ENCODE measurements at places on chromosomes 12 and 14.
A peak's percentile ranks its signal among the peaks of the same experiment; 100 is the strongest.

DNA sequence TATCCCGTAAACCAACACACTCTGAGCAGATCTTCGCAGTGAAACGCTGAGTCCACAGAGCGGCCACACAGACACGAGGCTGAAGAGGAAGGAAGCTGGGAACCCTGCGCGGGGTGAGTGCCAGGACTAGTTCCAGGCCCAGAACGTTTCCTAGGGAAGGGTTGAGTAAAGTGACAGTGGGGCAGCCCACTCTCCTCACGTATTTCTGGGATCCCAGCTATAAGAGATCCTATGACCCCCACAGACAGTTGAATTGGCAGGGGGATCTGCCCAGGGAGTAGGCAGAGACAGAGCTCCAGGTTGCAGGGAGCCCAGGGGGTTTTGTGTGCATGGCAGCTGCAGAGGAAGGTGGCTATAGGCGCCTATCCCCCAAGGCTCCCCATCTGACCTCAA is 51.1 kb downstream of the GTF2A1 start:
- no peaks in the 10 kb centered on the region for H3K27me3 ChIP-seq
- H3K4me1 ChIP-seq, result no peaks in the 10 kb centered on the region
- DNase-seq, result no peak
- H3K36me3 ChIP-seq, result no peaks in the 10 kb centered on the region
- H3K4me3 ChIP-seq, result peak overlapping the region; percentile 64
- H3K27ac ChIP-seq, result peak overlapping the region; percentile 86

GRCh38 chr12:85188619-85189018 is 91.4 kb upstream of the ALX1 start:
- H3K27me3 ChIP-seq, result no peaks in the 10 kb centered on the region
- no peaks in the 10 kb centered on the region for H3K36me3 ChIP-seq
- DNase-seq, result no peak
- no peak overlapping the region for H3K27ac ChIP-seq

DNA sequence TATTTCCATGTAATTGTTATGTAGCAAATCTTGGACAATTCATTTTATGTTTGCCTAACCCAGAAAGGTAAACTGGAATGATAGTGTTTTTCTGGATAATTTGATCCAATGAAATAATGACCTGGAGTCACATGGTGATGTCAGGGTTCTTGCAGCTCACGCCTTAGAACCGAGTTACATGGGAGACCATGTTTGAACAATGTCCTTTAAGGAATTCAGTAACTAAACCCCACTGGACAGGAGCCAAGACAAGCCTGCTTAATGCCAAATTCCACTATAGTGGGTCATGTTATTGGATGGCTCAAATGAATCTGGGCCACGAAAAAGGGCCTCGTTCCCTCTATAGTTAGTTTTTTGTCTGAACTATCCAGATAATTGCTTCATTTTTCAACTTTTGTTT is 255.8 kb upstream of the HMGA2 start:
- no peak for DNase-seq
- H3K4me3 ChIP-seq, result no peak overlapping the region
- H3K27me3 ChIP-seq, result no peaks in the 10 kb centered on the region
- H3K27ac ChIP-seq, result no peak overlapping the region
- no peaks in the 10 kb centered on the region for H3K36me3 ChIP-seq

- no peak for DNase-seq
- no peak overlapping the region for H3K4me3 ChIP-seq
- no peak overlapping the region for H3K27ac ChIP-seq
- peaks cover 31% of the 10 kb centered on the region for H3K4me1 ChIP-seq
- H3K27me3 ChIP-seq, result no peaks in the 10 kb centered on the region
- no peaks in the 10 kb centered on the region for H3K36me3 ChIP-seq
Measured at GRCh38 chr12:31343139-31343538, 17.2 kb upstream of the SINHCAF start.

- H3K27me3 ChIP-seq, result no peaks in the 10 kb centered on the region
- DNase-seq, result no peak
- H3K27ac ChIP-seq, result no peak overlapping the region
- no peaks in the 10 kb centered on the region for H3K4me1 ChIP-seq
Measured at GRCh38 chr14:99706107-99706900, 22.2 kb downstream of the CYP46A1 start.

- no peaks in the 10 kb centered on the region for H3K36me3 ChIP-seq
- no peak overlapping the region for H3K4me3 ChIP-seq
- H3K27ac ChIP-seq, result peak overlapping the region; percentile 29
Measured at GRCh38 chr12:124508381-124509079, 58.9 kb downstream of the NCOR2 start.

DNA sequence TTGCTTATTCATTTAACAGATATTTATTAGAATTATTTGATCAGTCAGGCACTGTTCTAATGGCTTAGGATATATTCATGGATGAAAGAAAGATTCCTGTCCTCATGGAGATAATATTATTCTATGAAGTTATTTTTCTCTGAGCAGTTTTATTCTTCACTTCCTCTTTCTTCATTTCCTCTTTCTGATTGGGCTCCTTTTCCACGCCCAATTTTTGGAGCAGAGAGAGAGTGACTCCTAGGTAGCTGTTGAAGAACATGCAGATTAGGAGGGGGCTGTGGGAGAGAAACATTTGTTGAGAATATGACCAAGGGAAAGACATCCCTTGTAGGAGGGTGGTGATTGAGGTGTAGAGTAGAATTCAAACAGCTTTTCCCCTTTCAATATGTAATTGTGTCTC is 6.0 kb upstream of the YARS2 start:
- no peak for DNase-seq
- H3K27me3 ChIP-seq, result no peaks in the 10 kb centered on the region
- H3K27ac ChIP-seq, result no peak overlapping the region
- no peaks in the 10 kb centered on the region for H3K36me3 ChIP-seq
- H3K4me1 ChIP-seq, result peaks cover 2% of the 10 kb centered on the region

DNA sequence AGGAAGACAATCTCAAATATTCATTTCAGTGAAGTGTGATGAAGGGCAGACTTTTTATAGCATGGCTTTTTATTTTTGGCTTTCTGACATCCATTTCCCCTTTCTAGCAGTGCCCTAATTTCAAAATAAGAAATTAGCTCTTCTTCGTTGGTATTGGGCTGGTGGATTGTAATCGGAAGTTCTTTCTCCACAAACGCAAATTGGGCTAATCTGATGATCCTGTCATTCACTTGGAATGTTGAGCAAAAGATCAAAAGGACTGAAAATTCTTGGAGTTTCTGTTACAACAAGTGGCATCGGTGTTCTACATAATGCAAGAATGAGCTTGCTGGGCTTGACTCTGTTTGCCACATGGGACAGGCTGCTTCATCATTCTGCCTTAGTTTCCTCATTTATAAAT is 1182.8 kb downstream of the FLRT2 start:
- H3K4me1 ChIP-seq, result peaks cover 10% of the 10 kb centered on the region
- H3K27ac ChIP-seq, result no peak overlapping the region
- no peak overlapping the region for H3K4me3 ChIP-seq
- H3K27me3 ChIP-seq, result no peaks in the 10 kb centered on the region
- no peaks in the 10 kb centered on the region for H3K36me3 ChIP-seq

- no peaks in the 10 kb centered on the region for H3K27me3 ChIP-seq
- no peak for DNase-seq
- H3K4me1 ChIP-seq, result no peaks in the 10 kb centered on the region
- no peak overlapping the region for H3K27ac ChIP-seq
- no peak overlapping the region for H3K4me3 ChIP-seq
- H3K36me3 ChIP-seq, result no peaks in the 10 kb centered on the region
Measured at GRCh38 chr14:28754209-28754985, 12.2 kb upstream of the FOXG1 start.

- peak overlapping the region; percentile 88 for H3K27ac ChIP-seq
- no peaks in the 10 kb centered on the region for H3K27me3 ChIP-seq
- H3K36me3 ChIP-seq, result no peaks in the 10 kb centered on the region
- H3K4me1 ChIP-seq, result peaks cover 39% of the 10 kb centered on the region
Measured at GRCh38 chr14:71060274-71060673, 153.0 kb downstream of the PCNX1 start.

DNA sequence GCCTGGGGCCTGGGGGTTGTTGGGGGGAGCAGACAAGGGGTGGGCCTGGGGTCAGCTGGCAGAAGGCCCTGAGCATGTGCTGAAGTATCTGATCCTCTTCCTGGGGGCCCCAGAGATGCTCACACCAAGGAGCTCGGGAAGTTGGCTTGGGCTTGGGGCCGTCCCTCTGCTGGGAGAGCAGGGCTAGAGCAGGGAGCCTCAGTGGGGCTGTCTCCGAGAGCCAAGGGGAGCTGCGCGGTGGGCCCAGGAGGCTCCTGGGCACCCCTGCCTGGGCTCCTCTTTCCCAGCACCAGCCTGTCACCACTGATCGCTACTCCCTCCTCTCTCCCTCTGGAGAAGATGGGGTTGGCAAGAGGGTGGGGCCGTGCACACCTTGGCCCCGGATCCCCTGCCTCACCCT is 28.3 kb downstream of the BEGAIN start:
- H3K4me1 ChIP-seq, result no peaks in the 10 kb centered on the region
- no peaks in the 10 kb centered on the region for H3K36me3 ChIP-seq
- H3K27me3 ChIP-seq, result peaks cover 3% of the 10 kb centered on the region
- H3K4me3 ChIP-seq, result no peak overlapping the region

DNA sequence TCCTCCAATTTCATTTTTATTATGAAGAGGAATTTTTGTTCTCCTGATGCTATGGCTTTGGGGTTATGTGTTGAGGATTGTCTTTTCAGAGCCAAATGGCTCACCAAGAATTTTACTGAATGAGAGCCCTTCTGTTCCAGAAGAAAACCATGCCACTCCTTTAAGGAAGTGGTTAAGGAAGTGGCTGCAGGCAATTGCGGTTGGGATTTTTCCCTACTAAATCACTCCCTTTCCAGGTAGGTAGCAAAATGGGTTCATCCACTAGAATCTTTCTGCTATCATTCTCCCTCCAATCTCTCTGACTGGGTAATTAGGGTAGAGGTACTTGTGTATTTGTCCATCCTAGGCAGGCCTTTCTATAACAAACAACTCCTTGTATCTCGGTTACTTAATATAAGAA is 163.1 kb downstream of the TTC8 start:
- H3K4me3 ChIP-seq, result no peak overlapping the region
- H3K27ac ChIP-seq, result no peak overlapping the region
- no peaks in the 10 kb centered on the region for H3K36me3 ChIP-seq
- no peaks in the 10 kb centered on the region for H3K4me1 ChIP-seq
- H3K27me3 ChIP-seq, result no peaks in the 10 kb centered on the region
- DNase-seq, result no peak

DNA sequence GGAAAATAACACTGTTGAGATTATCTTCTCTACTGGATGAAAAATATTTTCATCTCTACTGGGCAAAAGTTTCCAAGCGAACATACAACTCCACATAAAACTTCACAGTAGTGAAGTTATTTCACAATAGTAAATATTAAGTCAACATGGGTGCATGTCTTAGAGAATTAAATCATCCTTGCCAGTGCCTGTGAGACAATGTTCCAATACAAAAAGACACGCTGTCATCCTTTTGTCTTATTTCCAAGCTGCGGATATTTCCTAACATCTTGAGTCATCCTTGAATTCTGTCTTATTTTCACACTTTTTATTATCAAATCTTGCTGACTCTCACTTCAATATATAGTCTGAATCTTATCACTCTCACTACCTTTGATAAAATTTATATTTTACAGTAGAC is 142.9 kb upstream of the KITLG start:
- H3K4me1 ChIP-seq, result peaks cover 15% of the 10 kb centered on the region
- no peaks in the 10 kb centered on the region for H3K27me3 ChIP-seq
- H3K36me3 ChIP-seq, result no peaks in the 10 kb centered on the region
- H3K4me3 ChIP-seq, result no peak overlapping the region
- H3K27ac ChIP-seq, result no peak overlapping the region

DNA sequence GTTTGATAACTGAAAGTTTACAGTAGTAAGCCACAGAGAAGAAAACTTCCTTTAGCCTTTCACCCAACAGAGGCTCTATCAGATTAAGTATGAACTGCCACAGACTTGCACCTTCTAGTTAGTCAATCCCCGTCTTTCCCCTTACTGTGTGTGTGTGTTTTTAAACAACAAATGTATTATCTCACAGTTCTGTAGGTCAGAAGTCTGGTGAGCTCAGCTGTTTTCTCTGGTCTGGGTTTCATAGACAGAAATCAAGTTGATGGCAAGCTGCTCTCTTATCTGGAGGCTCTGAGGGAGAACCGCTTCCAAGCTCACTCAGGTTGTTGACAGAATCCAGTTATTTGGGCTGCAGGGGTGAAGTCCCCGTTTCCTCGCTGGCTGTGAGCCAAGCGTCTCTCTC is 320.5 kb downstream of the PRKD1 start:
- no peak overlapping the region for H3K27ac ChIP-seq
- DNase-seq, result no peak
- H3K36me3 ChIP-seq, result no peaks in the 10 kb centered on the region
- no peaks in the 10 kb centered on the region for H3K4me1 ChIP-seq

DNA sequence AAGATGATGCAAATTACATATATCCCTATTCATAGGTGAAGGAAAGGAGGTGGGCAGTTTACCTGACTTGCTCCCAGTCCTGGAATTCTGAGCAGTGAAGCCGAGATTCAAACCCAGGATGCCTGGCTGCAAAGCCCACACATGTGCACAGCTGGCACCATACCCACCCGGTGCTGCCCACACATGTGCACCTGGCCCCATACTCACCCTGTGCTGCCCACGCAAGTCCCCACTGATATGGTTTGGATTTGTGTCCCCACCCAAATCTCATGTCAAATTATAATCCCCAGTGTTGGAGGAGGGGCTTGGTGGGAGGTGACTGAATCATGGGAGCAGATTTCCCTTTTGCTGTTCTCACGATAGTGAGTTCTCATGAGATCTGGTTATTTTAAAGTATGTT is 179.2 kb upstream of the C14orf180 start:
- H3K27me3 ChIP-seq, result no peaks in the 10 kb centered on the region
- no peak overlapping the region for H3K4me3 ChIP-seq
- H3K27ac ChIP-seq, result no peak overlapping the region
- no peak for DNase-seq
- H3K4me1 ChIP-seq, result no peaks in the 10 kb centered on the region

GRCh38 chr14:61479746-61480502 is 158.5 kb downstream of the PRKCH start:
- H3K27ac ChIP-seq, result peak overlapping the region; percentile 71
- no peak for DNase-seq
- no peaks in the 10 kb centered on the region for H3K4me1 ChIP-seq
- no peaks in the 10 kb centered on the region for H3K36me3 ChIP-seq

DNA sequence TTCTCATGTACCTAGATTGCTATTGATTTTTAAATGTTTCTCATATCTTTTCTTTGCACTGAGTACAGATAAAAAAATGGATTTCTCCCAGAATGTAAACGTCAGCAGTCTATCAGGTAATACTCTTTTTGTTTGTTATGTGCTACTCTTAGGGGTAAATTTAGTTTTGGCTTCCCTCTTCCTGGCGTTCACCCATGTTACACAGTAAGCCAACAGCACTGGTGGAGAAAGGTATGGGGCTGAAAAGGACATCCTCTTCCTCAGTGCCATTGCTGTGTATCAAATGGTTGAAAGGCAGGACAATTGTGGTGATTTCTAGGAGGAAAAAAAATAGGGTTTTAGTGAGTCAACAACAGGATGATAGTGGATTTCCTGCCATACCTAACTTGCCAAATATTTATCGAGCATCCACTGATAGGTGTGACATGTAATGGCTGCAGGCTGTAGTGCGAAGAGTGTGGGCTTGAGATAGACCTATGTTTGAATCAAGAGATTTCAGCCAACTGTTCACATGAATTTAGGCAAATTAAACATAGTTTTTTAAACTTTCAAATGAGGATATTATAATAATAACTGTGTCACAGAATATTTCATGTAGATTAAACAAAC is 7.5 kb downstream of the KLRF2 start:
- no peak for DNase-seq
- H3K27ac ChIP-seq, result no peak overlapping the region
- H3K27me3 ChIP-seq, result no peaks in the 10 kb centered on the region
- no peak overlapping the region for H3K4me3 ChIP-seq
- H3K36me3 ChIP-seq, result no peaks in the 10 kb centered on the region
